Activated CD8-positive, alpha-beta memory T cell treated with anti-CD3 and anti-CD28 coated beads, Interleukin-2, amount 50 U/mL, for 48 hours (primary cell): ENCODE measurements at places on chromosomes 3 and 15.

GRCh38 chr15:65194826-65195547, 9.8 kb upstream of the CLPX start:
- peak; percentile 34 for DNase-seq

DNA sequence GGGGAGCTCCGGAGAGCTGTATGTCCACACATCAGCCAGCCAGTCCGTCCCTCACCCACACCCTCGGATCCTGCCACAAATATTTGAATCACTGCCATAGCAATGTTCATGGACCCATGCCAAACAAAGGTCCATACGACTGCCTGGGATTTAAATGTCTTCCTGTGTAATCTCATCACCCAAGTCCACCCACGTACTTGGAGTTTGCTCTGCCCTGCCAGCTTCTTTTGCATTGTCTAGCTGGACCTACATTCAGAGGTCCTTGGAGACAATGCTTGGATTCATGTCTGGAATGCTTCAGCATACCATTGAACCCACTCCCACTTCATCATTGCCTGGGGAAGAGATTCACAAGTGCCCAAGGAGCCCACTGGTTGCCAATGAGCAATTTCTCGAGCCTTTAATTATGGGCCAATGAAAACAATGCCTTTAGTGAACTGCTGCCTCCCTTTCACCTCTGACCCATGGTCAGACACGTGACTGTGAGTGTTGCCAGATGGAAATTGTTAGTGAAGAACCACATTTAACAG, 90.4 kb upstream of the PHLDB2 start:
- DNase-seq: no peak

DNA sequence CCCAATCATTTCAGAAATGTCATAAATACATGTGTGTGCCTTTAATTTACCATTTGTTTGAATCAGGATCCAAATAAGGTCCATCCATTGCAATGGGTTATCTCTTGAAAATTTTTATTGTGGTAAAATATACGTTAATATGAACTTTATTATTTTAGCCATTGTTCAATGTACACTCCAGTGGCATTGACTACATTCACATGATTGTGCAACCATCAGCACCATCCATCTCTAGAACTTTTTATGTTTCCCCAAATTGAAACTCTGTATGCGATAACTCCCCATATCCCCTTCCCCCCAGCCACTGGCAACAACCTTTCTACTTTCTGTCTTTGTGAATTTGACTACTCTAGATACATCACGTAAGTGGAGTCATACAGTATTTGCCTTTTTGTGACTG, 12.0 kb downstream of the CRTAP start:
- no peak for DNase-seq

DNA sequence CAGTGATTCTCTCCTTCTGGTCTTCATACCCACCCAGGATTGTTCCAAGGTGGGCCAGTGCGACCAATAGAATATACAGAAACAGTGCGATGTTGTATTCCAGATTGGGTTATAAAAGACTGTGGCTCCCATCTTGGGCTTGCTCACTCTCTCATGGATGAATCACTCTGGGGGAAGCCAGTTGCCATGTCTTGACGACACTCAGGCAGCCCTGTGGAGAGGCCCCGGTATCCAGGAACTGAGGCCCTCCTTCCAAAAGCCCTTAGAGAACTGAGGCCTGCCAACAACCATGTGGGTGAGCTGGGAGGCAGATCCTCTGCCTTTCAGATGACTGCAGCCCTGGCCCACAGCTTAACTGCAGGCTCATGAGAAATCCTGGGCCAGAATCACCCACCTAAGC, 57.2 kb downstream of the SH3GL3 start:
- DNase-seq: no peak

DNA sequence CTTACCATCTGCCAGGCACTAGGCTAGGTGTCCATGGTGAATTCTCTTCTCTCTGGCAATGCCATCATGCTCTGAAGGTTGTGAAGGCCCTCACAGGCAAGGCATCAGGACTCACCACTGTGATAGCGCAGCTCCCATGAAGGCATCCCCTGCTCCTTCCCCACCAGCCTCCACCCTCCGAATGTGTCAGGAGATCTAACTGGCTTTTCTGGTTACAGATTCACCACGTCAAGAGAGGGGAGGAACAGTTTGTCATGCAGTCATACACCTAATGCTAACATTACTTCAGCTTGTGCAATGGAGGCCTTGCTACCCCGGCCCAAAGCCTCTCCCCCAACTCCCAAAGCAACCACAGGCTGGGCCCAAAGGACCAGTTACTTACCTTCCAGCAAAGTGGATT, 8.9 kb upstream of the CMTM8 start:
- DNase-seq: no peak

- DNase-seq: peak; percentile 69
Measured at GRCh38 chr15:89177633-89178306, 43.6 kb downstream of the RLBP1 start.

DNA sequence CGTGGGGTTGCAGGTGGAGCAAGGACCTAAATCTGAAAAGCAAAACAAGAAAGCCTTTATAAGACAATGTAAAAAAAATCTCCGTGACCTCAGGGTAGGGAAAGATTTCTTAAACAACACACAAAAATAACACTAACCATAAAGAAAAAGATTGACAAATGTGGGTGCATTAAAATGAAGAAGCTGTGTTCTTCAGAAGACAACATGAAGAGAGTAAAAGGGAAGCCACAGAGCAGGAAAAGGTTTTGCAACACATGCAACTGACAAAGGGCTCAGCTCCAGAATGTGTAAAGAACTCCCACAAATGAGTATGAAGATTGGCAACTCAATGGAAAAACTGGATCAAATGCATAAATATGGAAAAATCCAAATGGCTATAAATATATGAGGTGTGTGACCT, 74.2 kb downstream of the MAGEF1 start:
- DNase-seq: no peak

GRCh38 chr15:77010857-77011256, 15.9 kb downstream of the PSTPIP1 start:
- DNase-seq: no peak

GRCh38 chr3:30356866-30357753, 249.3 kb upstream of the TGFBR2 start:
- no peak for DNase-seq

DNA sequence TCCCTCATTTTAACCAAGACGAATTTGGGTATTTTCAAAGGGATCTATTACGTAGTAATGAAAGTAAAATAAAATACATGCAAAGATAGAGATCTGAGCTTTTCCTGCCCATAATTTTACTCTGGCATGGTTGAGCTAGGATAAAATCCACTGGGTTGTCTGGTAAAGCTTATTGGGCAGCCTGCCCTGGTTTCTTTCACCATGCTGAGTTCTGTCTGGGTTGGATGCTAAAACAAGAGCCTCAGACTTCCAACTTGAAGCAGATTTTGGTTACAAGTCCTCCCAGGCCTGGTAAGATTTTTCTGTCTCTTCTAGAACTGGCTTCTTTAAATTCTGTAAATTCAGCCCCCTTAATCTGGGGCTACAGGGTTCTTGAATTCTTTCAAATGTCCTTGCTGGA, 86.8 kb downstream of the SAMMSON start:
- no peak for DNase-seq

DNA sequence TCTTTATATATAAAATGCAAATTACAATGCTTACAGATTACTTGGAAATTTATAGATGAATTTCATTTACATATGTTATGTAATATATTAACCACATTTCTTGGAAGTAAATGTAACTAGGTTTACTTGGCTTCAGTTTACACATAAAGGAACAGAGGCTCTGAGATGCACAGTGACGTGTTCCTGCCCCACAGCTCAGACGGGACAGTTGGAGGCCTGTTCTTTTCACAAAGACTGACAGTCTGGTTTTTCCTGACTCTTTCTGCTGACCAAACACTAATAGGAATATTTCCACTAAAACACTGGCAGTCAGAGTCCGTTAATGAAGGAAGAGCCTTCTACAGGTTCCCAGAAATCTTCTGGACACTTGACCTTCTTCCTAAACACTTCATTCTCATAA, 336.1 kb downstream of the MFSD1 start:
- no peak for DNase-seq

- no peak for DNase-seq
Measured at GRCh38 chr15:29522373-29523276, 253.0 kb upstream of the NSMCE3 start.

- no peak for DNase-seq
Measured at GRCh38 chr3:60933824-60934223, 317.4 kb downstream of the FHIT start.

DNA sequence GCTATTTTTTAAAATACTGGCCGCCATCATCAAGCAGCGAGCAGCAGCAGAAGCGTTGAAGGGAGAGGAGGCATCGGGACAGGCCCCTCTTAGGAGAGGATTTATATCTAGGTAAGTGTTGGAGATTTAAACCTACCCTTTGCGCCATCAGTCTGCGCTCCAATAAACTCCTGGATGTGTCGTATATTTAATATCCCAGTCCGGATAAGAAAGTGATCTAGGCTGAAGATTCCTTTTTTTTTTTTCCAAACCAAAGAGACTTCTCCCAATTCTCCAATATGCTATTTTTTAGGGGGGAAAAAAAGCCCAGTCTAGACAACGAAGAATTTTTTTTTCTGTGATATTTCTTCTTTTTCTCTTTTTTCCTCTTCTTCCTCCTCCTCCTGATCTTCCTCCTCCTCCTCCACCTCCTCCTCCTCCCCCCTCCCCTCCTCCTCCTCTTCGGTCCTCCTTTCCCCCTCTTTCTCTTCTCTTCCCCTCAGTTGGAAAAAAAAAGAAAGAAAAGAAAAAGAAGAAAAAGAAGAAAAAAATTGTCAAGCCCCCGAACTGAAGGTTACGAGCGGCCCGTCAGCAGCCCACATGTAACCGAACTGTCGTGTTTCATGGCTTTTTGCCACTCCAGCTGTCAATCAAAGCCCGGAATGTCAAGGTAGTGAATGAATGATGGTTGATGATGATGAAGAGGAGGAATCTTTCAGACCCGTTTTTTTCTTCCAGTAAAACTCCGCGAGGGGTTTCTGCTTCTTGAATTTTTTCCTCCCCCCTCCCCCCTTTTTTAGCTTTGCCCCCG, 835 bp downstream of the MEIS2 start:
- no peak for DNase-seq

GRCh38 chr15:64141798-64142512, 9.6 kb upstream of the SNX22 start:
- no peak for DNase-seq

DNA sequence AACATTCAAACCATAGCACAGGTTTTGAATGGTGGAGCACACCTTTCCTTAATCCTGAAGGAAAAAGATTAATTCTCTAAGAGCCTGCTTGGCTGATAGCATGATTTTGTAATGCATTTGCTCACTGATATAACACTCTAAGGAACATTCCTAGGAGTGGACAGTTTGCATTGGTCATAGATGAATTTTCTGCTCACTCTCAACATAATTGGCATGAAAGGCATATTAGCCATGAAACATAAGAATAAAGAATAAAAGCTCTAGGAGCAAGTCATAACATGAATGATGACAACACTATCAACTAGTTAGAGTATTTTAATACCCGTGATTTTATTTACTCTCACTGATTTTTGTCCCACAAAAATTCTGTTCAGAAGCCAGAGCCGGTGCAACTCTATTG, 34.3 kb upstream of the LRTM1 start:
- DNase-seq: no peak

GRCh38 chr15:37359101-37359892, 258.9 kb upstream of the MEIS2 start:
- DNase-seq: no peak

GRCh38 chr15:96334705-96335410, 4.4 kb downstream of the NR2F2 start:
- no peak for DNase-seq

DNA sequence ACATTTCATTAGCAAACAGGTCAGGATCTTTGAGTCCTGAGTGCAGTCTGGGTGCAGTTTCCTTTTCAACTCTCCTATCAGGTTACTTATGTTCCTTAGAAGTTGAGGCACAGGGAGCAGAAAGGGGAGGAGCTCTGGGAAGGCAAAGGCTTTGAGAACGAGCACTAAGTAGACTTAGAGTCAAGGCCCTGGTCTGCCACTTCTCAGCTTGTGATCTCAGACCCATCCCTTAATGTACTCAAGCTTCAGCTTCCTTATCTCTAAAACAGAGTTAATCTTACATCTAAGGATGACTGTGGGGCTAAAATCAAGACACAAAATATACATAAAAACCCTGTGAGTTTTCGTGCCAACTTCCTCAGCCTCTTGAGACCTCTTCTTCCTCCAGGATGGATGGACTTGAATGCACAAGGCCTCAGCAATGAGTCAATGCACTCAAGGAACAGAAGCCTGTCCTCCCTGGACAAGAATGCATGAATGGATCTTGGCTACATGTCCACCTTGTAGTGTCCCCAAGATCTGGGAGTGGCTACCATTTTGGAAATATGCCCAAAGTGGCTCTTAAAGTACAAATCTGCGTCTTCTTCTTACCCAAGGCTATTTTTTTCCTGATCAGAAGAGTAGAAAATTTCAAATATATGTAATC, 105.1 kb downstream of the WDR76 start:
- DNase-seq: no peak

- DNase-seq: no peak
Measured at GRCh38 chr3:127469760-127470159, 120.8 kb downstream of the TPRA1 start.

- no peak for DNase-seq
Measured at GRCh38 chr3:20064796-20065564, 24.7 kb downstream of the KAT2B start.

GRCh38 chr3:30756218-30756617, 138.2 kb downstream of the GADL1 start:
- no peak for DNase-seq

DNA sequence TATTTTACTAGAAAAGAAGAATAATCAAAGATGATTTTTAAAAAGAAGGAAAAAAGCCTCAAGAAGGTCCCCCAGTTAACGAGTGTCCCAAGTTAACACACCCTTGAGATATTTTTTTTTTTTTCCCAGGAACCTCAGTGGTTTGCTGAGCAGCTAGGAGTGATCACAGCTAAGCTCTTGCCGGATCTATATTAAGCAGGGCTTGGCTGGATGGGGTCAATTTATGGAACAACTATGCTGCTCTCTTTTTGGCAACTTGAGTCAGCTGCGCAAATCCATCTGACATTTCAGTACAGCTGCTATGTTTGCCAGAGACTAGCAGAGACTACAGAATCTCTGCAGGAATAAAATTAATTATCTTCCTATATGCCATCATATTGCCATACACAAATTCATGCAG, at the start of gene LMOD3:
LMOD3 (minus strand) TSS at position 193 of the 400 bp plus-strand sequence. CDS start 209 bp downstream, outside the sequence.
- DNase-seq: no peak

GRCh38 chr3:184552296-184552695, 9.3 kb upstream of the EPHB3 start:
- no peak for DNase-seq

GRCh38 chr3:52931889-52932288, 34.5 kb upstream of the STIMATE start:
- DNase-seq: no peak

- no peak for DNase-seq
Measured at GRCh38 chr3:143848704-143849103, 436 bp upstream of the SLC9A9 start.
